Chondrocyte (in vitro differentiated cells): ENCODE measurements at places on chromosomes 4 and X. TPM values are rescaled to one million over a fixed set of nuclear protein-coding genes. Genes with fewer than 3 reads are reported as not detected.

Gene XAGE2
- not detected in 3 replicates for total RNA-seq

Gene HSFX3
- total RNA-seq: not detected in 3 replicates

Gene CTAG2
- not detected in 3 replicates for total RNA-seq

Gene ZNF280C
- total RNA-seq: 3.4 to 5.6 TPM (median 3.4 TPM) in 3 replicates

Gene RS1
- total RNA-seq: not detected in 3 replicates

Gene GLRA3
- not detected in 3 replicates for total RNA-seq

Gene ARR3
- total RNA-seq: not detected in 3 replicates

Gene PSAPL1
- total RNA-seq: not detected in 3 replicates

Gene HTATSF1
- total RNA-seq: 28.5 to 39.3 TPM (median 29.4 TPM) in 3 replicates

Gene NDNF
- total RNA-seq: 0.22 to 0.54 TPM (median 0.35 TPM) in 3 replicates

Gene CENPVL3
- 0.17 TPM in 1 of 3 replicates, not detected in the others for total RNA-seq

Gene ERCC6L
- total RNA-seq: 0.82 to 1.9 TPM (median 0.87 TPM) in 3 replicates

Gene FSTL5
- total RNA-seq: not detected in 3 replicates

Gene ESX1
- total RNA-seq: not detected in 3 replicates

Gene GPC4
- 64.6 to 94.8 TPM (median 67.6 TPM) in 3 replicates for total RNA-seq

Gene RGN
- 0.33 TPM in 1 of 3 replicates, not detected in the others for total RNA-seq

Gene GPRIN3
- total RNA-seq: 0.03 to 0.10 TPM (median 0.10 TPM) in 3 replicates

Gene TMEM31
- total RNA-seq: not detected in 3 replicates

Gene MAGIX
- total RNA-seq: 1.6 to 3.5 TPM (median 2.9 TPM) in 3 replicates

Gene PDE5A
- 7.0 to 21.8 TPM (median 17.0 TPM) in 3 replicates for total RNA-seq

Gene NCAPG
- 6.4 to 9.1 TPM (median 6.5 TPM) in 3 replicates for total RNA-seq

Gene ENAM
- total RNA-seq: not detected in 3 replicates

Gene PDE6B
- total RNA-seq: 0.46 to 2.3 TPM (median 2.3 TPM) in 3 replicates

Gene USP26
- total RNA-seq: 0.17 TPM in 1 of 3 replicates, not detected in the others

Gene ATP1B4
- not detected in 3 replicates for total RNA-seq

Gene RIBC1
- total RNA-seq: 0.38 to 0.99 TPM (median 0.60 TPM) in 3 replicates

Gene LUZP4
- total RNA-seq: not detected in 3 replicates

Gene CCKAR
- total RNA-seq: not detected in 3 replicates

Gene ARMCX2
- 144 to 193 TPM (median 146 TPM) in 3 replicates for total RNA-seq

Gene UGT2A1
- not detected in 3 replicates for total RNA-seq

Gene PCYT1B
- total RNA-seq: 3.1 to 7.1 TPM (median 4.5 TPM) in 3 replicates

Gene CACNA1F
- not detected in 3 replicates for total RNA-seq

Gene MAGEA4
- total RNA-seq: not detected in 3 replicates

Gene IDUA
- total RNA-seq: 42.6 to 53.0 TPM (median 46.0 TPM) in 3 replicates
